ENCODE measurements at places on chromosomes 12 and 14.

DNA sequence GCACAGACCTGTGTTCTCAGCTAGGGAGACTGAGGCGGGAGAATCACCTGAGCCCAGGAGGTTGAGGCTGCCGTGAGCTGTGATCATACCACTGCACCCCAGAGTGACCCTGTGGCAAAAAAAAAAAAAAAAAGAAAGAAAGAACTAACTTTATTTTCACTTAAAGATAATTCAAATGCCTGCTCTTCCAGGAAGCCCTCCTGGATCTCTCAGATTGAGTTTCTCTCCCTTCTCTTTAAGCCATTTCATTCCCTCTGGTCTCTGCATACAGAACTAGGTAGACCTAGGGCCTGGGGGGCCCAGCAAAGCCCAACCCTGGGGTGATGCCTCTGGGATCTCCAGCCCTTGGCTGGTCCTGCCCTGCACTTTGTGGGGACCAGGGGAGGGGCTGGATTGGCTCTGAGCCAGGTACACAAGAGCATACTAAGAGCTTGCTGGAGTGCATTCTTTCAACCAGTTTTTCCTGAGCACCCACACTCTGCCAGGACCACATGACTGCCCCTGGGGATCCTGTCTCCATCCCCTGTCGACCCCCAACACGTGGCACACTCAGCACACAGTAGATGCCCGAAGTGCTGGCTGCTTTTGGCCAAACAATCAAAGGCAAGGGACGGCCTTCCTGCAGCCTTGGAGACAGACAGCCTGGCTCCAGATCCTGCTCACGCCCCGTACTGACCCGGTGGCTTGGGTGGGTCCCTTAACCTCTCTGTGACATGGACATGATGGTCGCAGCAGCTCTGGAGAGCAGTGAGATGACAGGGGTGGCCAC lies 52.7 kb downstream of the CYP46A1 start:
- DNase-seq, result no peak

- DNase-seq, result no peak
Observed at GRCh38 chr14:55075628-55076175, 24.3 kb downstream of the MAPK1IP1L start.

DNA sequence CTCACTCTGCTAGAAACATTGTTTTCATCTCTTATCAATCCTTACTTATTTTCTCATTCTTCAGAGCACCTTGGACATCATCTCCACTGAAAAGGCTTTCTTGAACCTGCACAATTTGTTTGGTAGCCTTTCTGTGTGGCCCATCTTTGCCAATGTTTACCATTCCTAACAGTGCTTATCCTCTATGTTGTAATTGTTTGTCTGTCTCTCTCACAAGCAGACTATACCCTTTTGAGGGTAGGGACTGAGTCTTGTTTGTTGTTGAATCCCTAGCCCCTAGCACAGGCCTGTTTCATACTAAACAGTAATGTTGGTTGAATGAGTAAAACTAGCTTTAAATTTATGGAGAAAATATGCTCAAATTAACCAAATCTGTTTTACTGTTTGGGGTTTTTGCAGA lies 9.2 kb downstream of the MRPL42 start:
- no peak for DNase-seq

DNA sequence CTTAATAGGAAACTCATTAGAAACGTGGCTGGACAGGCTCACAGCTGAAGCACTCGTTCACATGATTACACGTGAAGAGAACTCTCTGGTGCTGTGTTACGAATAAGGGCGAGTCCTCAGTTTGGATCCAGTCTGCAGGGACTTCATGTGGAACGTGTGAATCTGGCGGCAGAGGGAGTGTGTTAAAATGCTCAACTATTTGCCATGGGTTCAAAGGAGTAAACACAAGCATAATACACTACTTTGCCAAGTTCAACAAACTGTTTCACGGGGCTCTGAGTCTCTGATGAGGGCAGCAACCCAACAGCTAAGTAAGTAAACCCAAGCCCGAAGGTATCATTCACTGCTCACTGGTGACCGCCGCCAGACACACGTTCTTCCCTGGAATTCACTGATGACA lies 42.4 kb downstream of the NUAK1 start:
- DNase-seq, result no peak

GRCh38 chr12:123105211-123105826 lies 45.6 kb downstream of the PITPNM2 start:
- DNase-seq, result no peak

GRCh38 chr14:61476754-61477410 lies 155.5 kb downstream of the PRKCH start:
- DNase-seq, result no peak

GRCh38 chr14:26730929-26731618 lies 133.2 kb upstream of the NOVA1 start:
- no peak for DNase-seq

GRCh38 chr14:24072436-24072835 lies 1.1 kb downstream of the CPNE6 start:
- no peak for DNase-seq

DNA sequence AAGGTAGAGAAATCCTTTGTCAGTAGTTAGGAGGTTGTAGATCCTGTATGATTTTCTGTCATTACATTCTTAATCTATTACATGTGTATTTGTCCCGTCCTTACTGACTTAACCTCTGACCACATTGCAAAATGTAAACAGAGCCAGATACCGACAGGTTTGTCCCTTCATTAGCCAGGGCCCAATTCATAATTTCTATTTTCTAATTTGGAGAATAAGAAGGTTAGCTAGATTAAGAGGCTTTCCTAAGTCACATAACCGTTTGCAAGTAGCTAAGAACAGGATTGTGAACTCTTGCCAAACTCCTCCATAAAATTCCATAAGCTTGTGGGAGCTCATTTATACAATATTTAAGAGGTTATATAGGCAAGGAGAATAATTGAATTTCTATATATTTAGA lies 352.6 kb downstream of the RAD51B start:
- DNase-seq, result no peak

GRCh38 chr14:65167072-65167645 lies 64.8 kb upstream of the MAX start:
- DNase-seq, result no peak

- no peak for DNase-seq
Observed at GRCh38 chr12:94707892-94708291, 57.5 kb upstream of the TMCC3 start.

DNA sequence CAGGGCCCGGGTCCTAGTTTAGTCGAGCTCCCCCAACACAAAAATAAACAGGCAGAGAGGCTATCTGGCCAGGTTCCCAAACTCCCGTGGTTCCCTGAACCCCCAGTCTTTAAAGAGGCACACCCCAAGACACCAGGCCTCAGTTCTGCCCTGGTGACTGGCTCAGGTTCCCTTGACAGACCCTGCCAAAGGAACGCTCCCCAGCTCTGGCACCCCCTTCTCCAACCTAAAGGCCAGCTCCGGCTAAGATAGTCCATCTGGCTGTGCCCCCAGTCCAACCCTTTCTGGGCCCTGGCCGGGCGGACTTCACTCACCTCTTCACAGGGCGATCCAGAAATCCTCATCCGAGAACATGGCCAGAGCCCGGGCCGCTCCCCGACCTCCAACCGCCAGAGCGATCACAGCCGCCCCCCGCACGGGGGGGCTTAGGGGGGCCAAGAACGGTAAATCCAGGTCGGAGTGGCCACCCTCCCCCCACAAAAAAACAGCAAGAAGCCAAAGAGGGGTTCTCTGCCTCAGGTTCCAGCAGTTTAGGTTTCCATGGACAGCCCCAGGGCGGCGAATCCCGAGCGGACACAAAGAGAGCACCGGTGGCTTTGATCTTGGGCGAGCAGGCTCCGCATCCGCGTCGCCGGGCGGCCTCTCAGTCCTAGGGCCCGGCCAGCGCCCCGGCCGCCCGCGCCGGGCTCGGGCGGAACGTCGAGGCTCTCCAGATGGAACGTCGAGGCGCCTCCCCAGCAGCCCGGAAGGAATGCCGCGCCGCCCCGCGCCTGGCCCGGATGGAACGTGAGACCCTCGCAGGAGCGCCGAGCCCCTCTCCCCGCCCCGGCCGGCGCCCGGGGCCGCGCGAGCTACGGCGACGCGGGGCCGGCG lies 1.1 kb downstream of the KMT2D start:
- DNase-seq, result no peak

DNA sequence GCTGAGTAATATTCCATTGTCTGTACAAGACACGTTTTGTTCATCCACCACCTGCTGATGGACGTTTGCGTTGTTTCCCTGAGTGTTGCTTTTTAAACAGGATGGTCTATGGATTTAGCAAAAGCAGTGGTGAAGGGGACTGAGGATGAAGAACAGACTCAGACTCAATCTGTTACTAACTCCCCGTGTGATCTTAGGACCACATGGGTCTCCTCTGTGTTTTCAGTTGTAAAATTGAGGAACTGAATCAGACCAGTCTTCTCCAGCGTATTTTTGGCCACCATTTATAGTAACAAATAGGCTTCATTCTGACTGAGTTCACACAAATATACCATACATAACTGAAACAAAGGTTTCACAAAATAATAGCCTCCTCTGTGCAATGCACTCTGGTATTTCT lies 85.6 kb downstream of the FOXN3 start:
- no peak for DNase-seq

- no peak for DNase-seq
Observed at GRCh38 chr12:109836916-109837315, 3.7 kb upstream of the TRPV4 start.

DNA sequence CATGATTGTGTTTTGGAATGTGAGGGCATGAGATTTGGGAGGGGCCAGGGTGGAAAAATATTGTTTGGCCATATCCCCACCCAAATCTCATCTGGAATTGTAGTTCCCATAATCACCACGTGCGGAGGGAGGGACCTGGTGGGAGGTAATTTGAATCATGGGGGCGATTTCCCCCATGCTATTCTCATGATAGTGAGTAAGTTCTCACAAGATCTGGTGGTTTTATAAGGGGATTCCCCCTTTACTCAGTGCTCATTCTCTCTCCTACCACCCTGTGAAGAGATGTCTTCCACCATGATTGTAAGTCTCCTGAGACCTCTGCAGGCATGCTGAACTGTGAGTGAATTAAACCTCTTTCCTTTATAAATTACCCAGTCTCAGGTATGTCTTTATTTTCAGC lies 15.7 kb downstream of the OR10P1 start:
- DNase-seq, result no peak

DNA sequence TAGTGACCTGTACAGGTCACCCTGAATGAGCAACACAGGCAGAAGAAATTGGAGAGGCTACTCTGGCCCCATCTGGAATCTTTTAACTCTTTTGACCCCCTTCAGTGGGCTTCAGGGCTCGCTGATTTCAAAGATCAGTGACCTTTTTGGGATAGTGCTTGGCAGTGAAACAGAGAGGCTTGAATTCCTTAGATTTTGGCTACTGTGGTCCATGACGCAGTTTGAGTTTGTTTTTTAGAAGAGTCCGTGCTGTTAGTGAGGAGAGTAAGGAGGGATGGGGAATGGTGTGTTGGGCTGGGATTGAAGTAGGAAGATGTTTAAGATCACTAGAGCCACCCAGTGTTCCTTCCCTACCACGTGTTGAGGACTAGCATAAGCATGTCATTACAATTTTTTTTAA lies 16.5 kb downstream of the TMEM30B start:
- DNase-seq, result no peak

- no peak for DNase-seq
Observed at GRCh38 chr12:115311875-115312274, 627.9 kb upstream of the TBX3 start.

GRCh38 chr12:49703647-49704137 lies 3.5 kb downstream of the FMNL3 start:
- no peak for DNase-seq

- no peak for DNase-seq
Observed at GRCh38 chr14:75514673-75515628, 7.3 kb upstream of the BATF start.

DNA sequence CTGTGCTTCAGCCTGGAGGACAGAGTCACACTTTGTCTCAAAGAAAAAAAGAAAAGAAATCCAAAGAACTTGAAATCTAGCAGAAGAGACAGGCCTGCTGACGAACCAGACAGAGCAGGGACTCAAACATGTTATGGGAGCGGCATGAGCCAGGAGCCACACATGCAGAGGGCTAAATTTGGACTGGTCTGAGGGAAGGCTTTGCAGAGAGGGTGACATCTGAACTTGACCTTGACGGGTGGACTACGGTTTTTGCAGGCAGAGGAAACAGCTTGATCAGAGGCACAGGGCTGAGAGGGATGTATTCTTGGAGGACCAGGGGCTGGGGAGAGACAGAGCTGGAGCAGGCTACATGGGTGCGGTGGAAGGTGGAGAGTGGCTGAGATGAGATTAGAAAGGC lies 20.5 kb upstream of the SLC24A4 start:
- no peak for DNase-seq

DNA sequence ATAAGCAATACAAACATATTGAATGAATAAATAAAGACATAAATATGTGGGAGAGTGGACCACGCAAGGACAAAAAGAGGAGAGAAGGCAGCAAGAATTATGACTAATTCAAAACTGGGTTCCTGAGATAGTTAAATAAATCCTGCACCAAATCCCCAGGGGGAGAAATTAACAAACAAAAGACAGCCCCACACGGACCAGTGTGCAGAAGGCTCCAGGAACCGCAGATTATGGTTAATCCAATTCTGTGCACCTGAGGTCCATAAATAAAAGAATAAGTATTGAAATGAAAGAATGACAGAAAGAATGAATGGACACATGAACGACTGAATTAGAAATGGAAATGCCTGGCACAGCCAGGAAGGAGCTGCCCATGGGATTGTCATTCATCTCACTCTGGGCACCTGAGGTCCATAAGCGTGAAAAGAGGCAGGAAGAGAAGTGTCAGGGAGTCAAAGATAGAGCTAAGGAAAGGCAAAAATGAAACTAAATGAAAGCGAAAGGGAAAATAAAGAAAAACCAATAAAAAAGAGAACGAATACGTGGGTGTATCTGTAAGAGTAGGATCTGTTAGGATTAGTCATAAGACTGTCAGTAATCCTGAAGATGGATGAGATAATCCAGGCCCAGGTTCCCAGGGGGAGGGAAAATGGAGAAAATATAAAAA lies 23.3 kb downstream of the MEG3 start:
- no peak for DNase-seq

DNA sequence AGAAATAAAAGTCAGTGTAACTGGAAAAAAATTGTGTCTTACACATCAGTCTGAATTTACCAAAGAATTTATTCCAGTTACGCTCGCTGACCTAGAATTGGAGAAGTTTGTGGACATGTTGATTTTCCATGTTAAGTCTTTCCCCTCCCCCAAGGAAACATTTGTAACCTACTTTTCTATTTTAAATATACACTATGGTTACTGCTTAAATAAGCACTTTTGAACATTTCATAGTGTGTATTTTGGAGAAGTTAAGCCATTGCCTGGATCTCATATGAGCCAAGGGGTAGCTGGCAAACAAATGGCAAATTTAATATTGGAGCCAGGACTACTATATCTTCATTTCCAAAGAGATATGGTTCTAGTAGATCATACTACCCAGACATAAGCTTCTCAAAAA lies 42.9 kb upstream of the NT5DC3 start:
- DNase-seq, result no peak

- no peak for DNase-seq
Observed at GRCh38 chr12:130922511-130922953, 31.2 kb upstream of the ADGRD1 start.

Data from stimulated activated CD8-positive, alpha-beta memory T cell treated with anti-CD3 and anti-CD28 coated beads, Interleukin-4, amount 100 ng/mL, for 4 hours (primary cell).